Stimulated activated naive CD4-positive, alpha-beta T cell treated with Interleukin-2 at 50 U/mL for 16 hours (primary cell): ENCODE measurements at places on chromosomes 7 and 10.

GRCh38 chr10:32151871-32152270, 95.6 kb upstream of the KIF5B start:
- no peak for DNase-seq

GRCh38 chr10:100340948-100341847, 5.8 kb upstream of the SCD start:
- DNase-seq, result no peak

GRCh38 chr7:34191771-34192479, 286.6 kb downstream of the BMPER start:
- no peak for DNase-seq

DNA sequence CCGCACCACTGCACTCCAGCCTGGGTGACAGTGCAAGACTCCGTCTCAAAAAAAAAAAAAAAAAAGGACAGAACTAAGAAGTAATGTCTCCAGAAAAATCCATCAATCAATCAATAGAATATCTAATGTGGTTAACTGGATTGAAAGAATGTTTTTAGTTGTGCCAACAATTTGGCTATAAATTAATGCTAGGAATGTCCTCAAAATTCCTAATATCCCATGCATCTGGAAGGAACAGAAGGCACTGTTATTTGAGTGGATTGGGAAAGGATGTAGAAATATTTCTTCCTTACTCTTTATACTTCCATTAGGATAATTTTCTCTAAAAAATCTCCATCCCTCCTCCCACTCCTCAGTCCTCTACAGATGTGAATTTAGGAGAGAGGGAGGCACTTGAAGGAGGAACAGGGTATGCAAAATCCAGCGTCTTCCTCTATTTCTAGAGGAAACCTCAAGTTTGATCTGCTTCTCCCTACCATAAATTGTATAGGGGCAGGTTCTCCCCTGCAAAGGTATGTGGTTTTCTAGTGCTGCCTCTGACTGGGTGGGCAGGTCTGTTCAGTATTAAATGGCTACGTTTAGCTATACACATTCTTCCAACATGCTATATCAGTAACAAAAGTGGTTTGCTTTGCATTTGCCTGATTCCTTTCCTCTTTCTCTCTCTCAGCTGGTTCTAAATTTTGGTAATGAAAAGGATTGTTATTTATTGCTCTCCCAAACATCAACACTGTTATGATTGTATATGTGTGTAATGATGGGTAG, 54.1 kb downstream of the RNLS start:
- no peak for DNase-seq

- DNase-seq, result no peak
Observed at GRCh38 chr7:28539289-28539981, 127.1 kb downstream of the CREB5 start.
